ENCODE measurements at places on chromosomes 12 and 14.
A peak's percentile ranks its signal among the peaks of the same experiment; 100 is the strongest.

- DNase-seq = peak; percentile 88
These were observed 35.4 kb downstream of the SPTLC2 start for GRCh38 chr14:77580964-77581505.

DNA sequence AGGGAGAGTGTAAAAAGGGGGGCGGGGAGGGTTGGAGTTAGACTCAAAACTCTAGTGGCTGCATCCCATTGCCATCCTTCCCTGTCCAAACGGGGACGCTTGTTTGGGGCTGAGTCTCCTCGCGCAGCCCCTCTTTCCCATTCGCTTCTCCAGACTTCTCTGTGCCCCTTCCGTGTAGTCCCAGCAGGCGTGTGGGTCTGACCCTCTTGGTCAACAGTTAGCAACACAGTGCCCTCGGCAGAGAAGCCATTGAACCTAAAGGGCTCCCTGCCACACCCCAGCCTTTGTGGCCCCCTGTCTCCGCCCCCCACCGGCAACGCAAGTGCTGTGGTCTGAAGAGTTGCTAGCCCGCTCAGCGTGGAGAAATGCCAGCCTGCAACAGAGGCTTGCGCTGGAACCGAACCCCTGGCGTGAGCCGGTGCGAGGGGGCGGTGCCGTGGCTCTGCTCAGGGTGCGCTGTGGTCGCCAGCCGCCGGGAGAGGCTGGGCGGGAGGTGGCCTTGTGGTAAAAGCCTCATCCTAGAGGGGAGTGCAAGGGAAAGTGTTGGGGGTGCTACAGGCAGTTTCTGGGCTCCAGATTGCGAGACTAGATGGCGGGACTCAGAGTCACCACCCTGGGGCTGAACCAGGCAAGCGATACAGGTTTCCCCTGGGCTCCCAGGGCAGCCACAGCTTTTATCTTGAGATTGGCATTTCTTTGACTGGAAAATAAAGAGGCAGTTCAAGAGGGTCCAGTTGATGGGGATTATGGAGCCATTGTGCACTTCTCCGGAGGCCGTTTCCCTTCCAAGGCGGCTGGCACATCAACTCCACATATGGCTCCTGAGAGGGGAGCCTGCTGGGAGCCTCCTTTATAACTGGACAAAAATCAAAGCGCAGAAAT, 2.1 kb downstream of the PLXNC1 start:
- peak; percentile 78 for DNase-seq

- no peak for DNase-seq
These were observed 455 bp downstream of the ATP6V1D start for GRCh38 chr14:67358924-67359774.

GRCh38 chr12:124766727-124767065, 97.0 kb downstream of the SCARB1 start:
- DNase-seq = no peak

DNA sequence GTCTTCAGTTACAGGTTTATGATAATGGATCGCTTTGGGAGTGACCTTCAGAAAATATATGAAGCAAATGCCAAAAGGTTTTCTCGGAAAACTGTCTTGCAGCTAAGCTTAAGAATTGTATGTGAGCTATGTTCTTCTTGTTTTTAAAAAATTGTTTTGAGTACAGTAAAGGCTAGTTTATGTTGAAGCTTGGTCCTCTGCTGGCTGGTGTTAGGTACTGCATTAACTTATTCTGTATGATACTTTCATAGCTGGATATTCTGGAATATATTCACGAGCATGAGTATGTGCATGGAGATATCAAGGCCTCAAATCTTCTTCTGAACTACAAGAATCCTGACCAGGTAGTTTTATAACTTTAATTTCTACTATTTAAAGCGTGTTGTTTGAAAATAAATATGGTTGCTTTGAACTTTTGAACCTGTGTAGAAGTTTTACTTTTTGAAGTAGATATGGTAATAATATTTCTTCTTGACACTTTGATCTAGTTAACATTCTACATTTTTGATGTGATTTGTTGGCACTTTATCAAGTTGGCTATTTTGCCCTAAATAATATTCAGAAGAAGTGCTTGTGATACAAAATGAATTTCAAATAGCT, 55.7 kb downstream of the VRK1 start:
- peak; percentile 78 for DNase-seq

DNA sequence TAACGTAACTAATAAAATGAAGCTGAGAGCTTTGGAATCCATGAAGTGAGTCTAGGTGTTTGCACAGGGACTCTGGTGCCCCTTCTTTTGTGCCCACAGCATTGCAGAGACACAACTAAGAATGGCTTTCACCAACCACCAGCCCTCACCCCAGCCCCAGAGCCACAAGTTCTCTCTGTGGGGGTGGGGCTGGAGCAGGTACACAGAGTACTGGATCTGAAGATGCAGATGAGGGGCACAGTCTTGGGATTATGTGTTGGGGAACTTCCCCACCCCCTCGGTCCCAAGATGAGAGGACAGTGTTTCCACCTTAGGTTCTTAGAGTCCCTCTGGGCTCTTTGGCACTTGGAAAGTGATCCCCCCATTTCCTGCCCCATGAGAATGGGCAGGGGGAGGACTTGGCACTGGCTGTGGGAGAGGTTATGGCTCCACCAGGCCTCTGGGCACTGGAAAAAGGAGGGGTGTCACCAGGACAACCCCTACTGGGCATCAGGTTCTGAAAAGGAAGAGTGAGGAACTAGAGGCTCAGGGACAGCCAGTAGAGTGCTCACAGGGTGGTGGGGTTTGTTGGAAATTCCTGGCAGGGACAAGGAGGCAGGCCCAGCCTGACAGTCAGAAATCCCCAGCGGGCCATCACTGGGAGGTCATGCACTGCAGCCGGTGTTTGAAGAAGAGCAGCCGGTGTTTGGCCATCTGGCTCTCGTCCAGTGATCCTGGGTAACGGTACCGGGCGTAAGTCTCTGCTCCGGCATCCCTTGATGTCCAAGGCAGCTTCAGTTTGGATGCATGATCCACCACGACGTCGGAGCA, 6.7 kb downstream of the B4GALNT1 start:
- no peak for DNase-seq

GRCh38 chr14:54660604-54661111, 93.7 kb downstream of the SAMD4A start:
- no peak for DNase-seq

Data from hematopoietic multipotent progenitor cell treated with erythropoietin and hydrocortisone succinate and interleukin-3 and kit ligand, for 6 days (in vitro differentiated cells).